H4 (cell line): ENCODE measurements at places on chromosomes 2 and 18.

DNA sequence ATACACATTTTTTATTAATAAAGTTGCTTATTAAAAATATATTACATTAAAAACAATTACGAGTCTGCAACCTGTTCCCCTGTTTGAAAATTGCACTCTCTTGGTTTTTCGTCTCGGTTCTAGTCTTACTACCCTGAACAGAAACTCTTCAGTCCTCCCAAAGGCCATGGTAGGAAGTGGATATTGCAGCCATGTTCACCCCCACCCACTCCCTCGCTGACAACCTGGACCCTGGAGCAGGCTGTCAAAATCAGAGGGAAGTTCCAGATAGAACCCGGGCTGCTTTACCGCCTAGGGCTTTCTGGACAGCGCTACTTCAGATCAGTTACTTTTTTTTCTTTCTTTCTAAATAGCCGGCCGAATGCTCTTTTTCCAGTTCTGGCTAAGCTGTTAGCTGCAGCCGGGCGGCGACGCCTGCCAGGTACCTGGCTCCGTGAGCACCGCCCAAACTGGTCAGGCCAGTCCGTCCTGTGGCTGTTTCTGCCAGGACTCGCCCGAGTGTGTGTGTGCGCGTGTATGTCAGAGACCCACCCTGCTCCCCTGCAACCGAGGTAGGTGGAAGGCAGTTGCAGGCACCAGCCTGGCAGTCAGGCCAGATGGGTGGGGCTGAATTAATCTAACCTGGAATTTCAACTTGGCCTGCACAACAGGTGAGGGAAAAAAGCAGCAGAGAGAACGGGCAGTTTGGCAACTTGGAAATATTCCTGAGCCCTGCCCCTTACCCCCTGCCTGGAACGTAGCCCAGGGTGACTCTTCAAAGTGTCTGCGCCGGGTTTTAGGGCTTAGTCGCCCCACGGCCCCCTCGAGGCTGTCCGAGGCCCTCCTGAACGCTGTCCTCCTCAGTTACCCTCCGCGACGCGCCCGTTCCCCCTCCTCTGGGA is 1.1 kb upstream of the TET3 start:
- no peak for DNase-seq

DNA sequence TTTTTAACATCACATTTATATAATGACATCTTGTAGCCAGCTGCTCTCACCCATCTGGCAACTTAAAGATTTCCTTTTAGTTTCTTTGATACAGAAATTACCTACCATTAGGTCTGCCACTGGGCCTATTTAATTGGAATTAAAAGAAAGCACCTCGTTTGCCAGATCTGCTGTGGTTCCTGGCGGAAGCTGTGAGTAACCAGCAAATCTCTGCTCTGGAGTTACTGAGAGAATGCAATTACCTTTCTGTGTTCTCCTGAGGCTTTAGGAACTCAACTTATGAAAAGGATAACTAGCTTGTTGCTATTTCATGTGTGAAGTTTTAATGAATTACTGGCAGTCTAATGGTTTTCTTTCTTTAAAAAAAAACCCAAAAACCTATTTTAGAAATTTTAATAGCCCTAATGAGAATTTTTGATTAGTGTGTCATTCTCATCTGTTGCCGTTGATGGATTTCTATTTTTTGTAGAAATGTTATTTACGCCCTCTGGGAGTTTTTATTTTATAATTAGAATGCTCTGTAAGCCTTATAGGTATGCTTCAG is 69.7 kb upstream of the LYPD6B start:
- DNase-seq: no peak

- DNase-seq: no peak
Measured at GRCh38 chr2:17935242-17935885, 56.9 kb downstream of the KCNS3 start.

DNA sequence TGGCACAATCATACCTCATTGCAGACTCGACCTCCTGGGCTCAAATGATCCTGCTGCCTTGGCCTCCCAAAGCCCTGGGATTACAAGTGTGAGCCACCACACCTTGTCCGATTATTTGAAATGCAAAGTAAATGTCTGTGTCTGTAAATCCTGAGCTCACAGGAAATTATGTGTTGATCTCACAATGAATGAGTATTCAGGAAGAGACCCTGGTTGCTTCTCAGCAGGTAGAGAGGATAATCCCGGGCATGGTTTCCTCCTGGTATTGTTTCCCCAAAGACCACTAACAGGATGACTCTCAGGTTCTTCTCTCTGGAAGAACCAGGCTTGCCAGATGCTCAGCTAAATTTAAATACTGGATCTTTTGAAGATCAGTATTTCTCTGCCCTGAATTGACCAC is 147.6 kb downstream of the LDLRAD4 start:
- DNase-seq: no peak

- no peak for DNase-seq
Measured at GRCh38 chr18:49761771-49762170, 51.6 kb downstream of the ACAA2 start.

- peak; percentile 13 for DNase-seq
Measured at GRCh38 chr2:180753809-180754761, 226.3 kb upstream of the UBE2E3 start.

GRCh38 chr2:20094142-20094755 is 42.8 kb upstream of the LAPTM4A start:
- no peak for DNase-seq

DNA sequence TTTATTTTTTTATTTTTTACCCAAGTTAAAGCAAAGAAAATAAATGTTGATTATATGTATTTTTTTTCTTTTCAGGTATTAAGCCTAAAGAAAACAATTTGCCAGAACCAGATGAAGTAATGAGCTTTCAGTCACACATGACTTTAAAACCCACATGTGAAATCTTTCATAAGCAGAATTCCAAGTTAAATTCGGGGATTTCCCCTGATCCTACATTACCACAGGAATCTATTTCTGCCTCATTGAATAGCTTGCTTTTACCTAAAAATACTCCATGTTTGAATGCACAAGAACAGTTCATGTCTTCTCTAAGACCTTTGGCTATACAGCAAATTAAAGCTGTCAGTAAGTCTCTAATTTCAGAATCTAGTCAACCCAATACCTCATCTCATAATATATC is 26.6 kb downstream of the GEN1 start:
- DNase-seq: no peak

- no peak for DNase-seq
Measured at GRCh38 chr2:10471955-10472354, 23.8 kb upstream of the ODC1 start.

DNA sequence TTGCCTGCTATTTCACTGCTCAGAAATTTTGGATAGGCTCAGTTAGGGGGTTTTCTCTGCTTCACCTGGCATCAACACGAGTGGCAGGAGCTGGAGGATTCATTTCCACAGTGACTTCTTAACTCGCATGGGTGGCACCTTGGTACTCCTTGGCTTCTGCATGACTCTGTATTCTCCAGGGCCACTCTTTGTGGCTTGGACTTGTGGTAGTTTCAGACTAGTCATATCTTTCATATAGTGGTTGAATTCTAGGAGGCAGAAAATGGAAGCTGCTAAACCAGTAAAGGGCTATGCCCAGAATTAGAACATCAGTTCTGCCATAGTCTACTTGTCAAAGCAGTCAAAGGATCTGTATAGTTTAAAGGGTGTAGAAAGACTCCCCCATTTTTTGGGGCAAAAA is 6.8 kb downstream of the MAIP1 start:
- DNase-seq: no peak

- no peak for DNase-seq
Measured at GRCh38 chr2:96264656-96265348, 995 bp downstream of the TMEM127 start.

DNA sequence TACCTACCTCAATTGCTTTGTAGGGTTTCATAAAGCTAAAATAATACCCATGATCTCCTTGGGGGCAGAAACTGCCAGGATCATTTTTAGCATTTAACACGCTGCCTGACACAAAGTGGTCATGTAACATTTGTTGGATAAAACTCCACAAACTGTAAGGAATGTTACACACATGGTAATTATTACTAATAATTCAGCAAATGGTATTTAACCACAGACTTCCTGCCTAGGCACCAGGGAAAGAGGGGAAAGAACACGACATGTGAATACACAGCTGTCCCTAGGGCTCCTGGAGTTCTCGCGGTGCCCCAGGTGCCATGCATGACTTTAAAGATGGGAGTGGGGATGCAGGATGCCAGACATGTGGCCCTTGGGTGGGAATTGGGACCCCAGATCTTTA is 43.5 kb downstream of the ASAP2 start:
- DNase-seq: no peak

- no peak for DNase-seq
Measured at GRCh38 chr2:232434091-232434490, 21.9 kb upstream of the ALPI start.

DNA sequence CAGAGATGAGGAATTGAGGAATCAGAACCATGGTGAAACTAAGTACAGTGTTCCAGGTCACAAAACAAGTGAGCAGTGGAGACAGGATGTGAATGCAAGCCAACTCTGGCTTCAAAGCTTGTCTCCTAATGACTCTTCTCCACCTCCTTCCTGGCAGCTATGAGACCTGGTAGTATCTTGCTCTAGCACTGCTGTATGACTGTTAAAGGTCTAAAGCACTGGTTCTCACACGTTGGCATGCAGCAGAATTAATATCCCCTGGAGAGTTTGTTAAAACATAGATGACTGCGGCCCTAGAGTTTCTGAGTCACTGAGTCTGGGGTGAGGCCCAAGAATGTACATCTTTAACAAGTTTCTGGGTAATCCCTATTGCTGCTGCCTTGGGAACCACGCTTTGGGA is 63.3 kb downstream of the SUCLG1 start:
- DNase-seq: no peak

DNA sequence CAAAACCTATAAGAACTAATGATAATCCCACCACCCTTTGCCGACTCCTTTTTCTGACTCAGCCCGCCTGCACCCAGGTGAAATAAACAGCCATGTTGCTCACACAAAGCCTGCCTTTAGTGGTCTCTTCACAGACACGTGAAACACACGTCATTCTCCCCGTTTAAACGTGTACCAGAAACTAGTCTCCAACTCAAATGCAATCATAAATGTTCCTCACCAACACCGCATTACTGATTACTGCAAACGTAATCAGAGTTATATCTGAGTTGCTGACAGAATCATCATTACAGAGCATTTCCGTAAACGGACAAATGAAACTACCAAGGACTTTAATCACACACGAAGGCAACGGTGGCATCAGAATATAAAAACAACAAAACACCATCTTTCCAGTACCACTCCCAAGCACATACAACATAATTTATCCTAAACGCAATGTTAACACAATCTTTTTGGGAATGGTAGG is 1.9 kb downstream of the CLK1 start:
- DNase-seq: peak; percentile 65

- DNase-seq: peak; percentile 74
Measured at GRCh38 chr18:79570266-79571201, 109.1 kb upstream of the CTDP1 start.

DNA sequence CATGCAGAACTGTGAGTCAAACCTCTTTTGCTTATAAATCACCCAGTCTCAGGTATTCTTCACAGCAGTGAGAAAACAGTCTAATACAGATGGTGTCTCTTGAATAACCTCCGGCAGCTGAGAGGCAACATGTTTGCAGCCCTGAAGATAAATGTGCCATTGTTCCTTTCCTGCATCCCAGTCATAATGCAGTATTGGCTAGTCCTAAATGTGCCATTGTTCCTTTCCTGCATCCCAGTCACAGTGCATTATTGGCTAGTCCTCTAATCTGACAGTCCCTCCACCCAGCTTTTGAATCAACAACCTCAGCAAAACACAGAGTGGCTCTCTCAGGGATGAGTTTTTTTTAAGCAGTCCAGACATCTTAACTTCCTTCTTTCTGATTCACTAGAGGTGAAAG is 550.7 kb downstream of the RIT2 start:
- no peak for DNase-seq

DNA sequence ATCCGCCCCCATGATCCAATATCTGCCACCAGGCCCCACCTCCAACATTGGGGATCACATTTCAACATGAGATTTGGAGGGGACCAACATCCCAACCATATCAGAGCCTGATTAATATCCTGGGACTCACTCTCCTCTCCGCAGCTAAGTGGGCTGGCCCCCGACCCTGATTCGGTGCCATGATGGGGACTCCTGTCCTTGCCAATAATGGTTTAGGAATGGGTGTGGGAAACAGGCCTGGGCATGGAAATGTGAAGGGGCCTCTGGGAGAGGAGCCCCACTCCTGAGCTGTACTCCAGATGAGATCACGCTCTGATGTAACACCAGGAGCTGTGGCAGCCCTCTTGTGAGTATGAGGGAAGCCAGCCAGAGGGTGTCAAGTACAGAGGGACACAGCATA is 77.3 kb upstream of the SMAD7 start:
- no peak for DNase-seq

DNA sequence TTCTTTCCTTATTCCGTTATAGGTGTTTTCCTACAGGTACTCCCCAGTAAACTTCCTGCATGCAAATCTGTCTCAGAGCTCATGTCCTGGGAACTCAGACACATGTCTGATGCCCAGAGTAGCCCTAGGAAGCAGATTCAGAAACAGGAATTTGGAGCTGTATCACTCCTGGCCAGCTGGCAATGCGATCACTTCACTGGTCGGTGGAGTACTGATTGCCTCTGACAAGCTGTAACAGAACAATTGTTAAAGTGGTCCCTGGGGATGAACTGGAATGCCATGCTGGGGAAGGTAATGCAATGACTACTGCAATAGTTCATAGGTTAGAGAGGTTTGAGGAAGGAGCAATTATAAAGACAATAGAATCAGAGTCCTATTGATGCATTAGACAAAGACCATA is 131.6 kb upstream of the DOCK10 start:
- DNase-seq: no peak

DNA sequence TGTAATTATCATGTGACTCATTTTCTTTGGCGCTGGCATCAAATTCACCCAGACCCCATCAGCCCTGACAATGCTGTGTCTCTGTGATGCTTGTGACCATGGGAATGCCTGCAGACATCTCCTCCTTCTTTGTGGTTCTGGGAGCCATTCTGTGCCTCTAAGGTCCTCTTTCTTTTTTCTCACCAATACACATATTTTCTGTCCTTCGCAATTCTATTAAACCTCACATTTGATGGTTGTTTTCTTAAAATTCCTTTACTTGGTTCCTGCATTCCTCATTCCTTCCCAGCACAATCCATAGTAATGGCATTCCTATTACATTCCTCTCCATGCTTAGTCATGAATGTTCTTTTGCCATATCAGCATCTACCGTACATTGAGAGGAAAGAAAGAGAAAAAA is 375.3 kb downstream of the PIK3C3 start:
- no peak for DNase-seq

DNA sequence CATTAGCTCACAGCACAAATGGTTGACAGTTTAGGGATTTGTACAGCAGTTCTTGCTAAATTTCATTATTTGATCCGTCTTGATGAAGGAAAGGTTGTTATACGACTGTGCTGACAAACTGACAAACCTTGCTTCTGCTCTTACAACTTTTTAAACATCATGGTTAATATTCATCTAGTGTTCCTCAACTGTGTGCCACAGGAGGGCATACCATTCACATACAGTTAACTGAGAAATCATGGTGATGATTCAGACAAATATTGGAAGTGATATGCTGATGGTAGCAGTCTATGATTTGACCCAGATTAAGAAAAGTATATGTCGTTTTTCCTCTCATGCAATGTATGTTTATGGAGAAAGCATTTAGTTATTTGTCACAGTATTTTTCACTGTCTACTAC is 129.8 kb upstream of the FSIP2 start:
- peak; percentile 31 for DNase-seq
